ENCODE measurements at places on chromosomes 7 and 10.

GRCh38 chr7:151088019-151088855 lies 2.0 kb downstream of the AGAP3 start:
- DNase-seq: no peak

GRCh38 chr10:13348216-13349017 lies at the start of gene SEPHS1:
Gene SEPHS1, minus strand, starts transcription at chr10:13348293. Its CDS starts 3,343 bp downstream, at chr10:13344950.
- peak; percentile 75 for DNase-seq

- DNase-seq: no peak
Observed at GRCh38 chr7:106731646-106732444, 70.9 kb upstream of the CCDC71L start.

GRCh38 chr10:97714401-97715258 lies 1.1 kb downstream of the MARVELD1 start:
- DNase-seq: peak; percentile 41

GRCh38 chr7:98548971-98549370 lies 68.1 kb upstream of the NPTX2 start:
- no peak for DNase-seq

- DNase-seq: no peak
Observed at GRCh38 chr10:74634995-74635536, 191.3 kb upstream of the KAT6B start.

GRCh38 chr10:33594475-33594874 lies 260.0 kb upstream of the NRP1 start:
- DNase-seq: no peak

- DNase-seq: no peak
Observed at GRCh38 chr10:61417661-61418060, 35.5 kb downstream of the TMEM26 start.

GRCh38 chr7:67661-68395 lies 124.5 kb upstream of the FAM20C start:
- no peak for DNase-seq

GRCh38 chr10:59901470-59901869 lies 4.9 kb downstream of the CCDC6 start:
- no peak for DNase-seq

DNA sequence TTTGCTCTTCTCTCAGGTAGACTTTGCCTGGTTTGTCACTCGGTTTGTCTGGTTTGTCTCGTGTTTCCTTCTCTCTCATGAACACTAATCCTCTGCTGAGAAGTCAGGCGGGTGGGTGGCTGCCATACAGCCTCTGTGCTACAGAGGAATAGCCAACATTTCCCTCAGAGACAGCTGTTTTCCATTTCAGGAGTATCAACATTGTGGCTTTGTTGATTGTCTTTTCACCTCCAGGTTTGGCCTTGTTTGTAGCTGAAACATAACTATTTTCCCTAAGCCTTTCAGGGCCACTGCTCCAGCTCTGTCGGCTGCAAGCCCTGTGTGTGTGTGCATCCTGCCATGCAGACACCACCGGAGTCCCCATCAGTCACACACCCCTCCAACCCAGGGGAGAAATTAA lies 122.8 kb downstream of the BAMBI start:
- no peak for DNase-seq

Measured in T-helper 17 cell (primary cell).